ENCODE measurements at places on chromosomes 2 and 18.
A peak's percentile ranks its signal among the peaks of the same experiment; 100 is the strongest.

DNA sequence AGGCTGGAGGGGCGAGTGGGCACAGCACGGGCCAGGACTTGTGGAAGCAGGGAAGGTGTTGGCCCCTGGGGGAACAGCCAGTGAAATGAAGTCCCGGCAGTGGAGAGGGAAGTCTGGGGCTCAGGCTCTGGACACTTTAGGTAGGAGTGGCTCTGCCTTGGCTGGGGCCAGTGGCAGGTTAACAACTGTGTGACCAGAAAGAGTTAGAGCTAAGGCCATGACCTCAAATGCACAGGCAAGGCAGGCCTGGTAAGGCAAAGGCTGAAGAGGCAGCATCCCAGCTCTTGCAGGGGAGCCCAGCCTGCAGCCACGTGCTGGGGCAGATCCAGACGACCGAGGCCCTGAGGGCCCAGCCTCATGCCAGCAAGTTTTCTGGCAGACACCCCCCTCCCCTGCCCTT, 21.5 kb downstream of the PCARE start:
- DNase-seq, result no peak

DNA sequence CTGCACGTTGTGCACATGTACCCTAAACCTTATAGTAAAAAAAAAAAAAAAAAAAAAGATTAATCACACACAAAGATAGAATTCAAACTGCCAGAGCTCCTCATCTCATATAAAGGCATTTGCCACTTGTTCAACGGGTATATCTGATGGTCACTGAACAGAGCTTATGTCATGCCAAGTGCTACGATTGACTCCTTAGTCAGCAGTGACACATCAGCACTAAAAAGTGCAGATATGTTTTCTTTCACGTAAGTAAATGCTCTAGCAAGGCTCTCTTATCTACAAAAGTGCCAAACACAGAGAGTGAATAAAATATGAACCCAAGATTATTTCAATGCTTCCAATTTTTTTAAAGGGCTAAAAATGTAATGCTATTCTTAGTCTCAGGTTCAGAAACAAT, 1.1 kb downstream of the LMAN1 start:
- no peak for DNase-seq

DNA sequence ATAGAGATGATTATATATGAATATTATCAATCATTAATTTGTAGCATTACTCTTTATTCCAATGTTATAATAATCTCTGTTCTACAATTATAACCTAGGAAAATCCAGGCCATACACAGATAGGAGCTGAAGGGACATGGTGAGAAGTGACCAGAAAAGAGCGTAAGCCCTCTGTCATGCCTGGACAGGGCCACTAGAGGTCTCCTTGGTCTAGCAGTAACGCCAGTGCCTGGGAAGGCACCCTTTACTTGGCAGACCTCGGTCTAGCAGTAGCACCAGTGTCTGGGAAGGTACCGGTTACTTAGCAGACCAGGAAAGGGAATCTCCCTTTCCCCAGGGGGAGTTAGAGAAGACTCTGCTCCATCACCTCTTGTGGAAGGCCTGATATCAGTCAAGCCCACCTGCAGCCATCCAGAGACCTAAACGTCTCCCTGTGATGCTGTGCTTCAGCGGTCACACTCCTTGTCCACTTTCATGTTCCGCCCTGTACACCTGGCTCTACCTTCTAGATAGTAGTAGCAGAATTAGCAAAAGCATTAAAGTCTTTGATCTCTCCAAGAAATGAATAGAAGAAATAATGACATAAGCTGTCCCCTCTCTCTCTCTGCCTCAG, 447.5 kb upstream of the FSIP2 start:
- no peak for DNase-seq

DNA sequence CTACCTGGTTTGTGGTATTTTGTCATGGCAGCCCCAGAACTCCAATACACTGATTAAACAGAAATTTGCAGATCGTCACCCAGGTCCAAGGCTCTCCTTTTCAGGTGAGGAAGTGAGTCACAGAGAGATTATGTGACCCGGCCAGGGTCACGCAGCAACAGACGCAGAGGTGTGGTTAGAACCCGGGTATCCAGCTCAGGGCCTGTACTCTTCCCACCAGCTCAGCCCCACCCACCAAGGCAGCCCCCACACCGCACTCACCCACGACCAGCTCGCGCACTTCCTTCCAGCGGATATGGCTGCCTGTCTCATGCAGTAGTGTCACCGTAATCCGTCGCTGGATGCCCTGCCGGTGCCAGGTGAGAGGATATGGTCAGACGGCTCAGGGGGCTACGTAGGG, 48.1 kb downstream of the AQP12A start:
- DNase-seq, result no peak

GRCh38 chr2:215521031-215521430, 85.2 kb upstream of the FN1 start:
- no peak for DNase-seq

DNA sequence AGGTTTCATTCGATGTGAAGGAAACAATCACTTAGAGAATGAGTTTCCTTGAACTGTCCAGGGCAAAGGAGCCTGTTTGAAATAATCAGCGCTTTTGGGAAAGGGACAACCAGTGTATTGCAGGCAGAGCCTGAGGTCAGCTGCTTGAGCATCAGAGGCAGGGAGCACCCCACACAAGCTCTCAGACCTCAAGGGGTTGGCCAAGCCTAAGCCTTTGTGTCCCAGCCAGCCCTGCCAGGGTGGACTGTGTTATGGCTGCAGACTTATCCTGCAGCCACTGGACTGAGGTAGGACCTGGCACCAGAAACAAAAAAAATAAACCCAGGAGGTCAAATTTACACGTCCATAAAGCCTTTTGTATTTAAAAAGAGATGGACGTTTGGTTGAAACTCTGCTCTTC, 228.3 kb downstream of the SEPTIN10 start:
- DNase-seq, result peak; percentile 65

DNA sequence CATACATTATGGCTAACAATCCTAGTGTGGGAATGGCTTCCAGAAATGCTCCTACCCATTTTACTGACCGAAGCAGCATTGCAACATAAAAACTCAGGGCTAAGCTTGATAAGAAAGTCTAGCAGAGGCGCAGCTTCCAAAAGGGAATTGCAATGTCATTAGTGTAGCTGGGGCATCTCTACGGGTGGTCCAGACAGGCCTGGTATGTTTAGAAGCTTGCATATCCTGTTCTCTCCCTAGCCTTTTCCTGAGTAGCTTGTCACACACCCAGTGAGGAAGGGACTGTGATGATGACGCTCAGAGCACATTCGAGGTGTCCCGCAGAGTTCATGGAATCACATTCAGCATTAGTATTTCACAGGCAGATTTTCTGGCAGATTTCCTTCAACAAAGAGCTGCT, 38.0 kb upstream of the COL5A2 start:
- no peak for DNase-seq

GRCh38 chr2:159075727-159076126, 107.3 kb downstream of the TANC1 start:
- no peak for DNase-seq

GRCh38 chr2:174577967-174578589, 19.5 kb downstream of the WIPF1 start:
- no peak for DNase-seq

- DNase-seq, result no peak
Measured at GRCh38 chr2:194105358-194105757, 1551.7 kb upstream of the SLC39A10 start.

- DNase-seq, result no peak
Measured at GRCh38 chr2:108575132-108575966, 41.1 kb downstream of the LIMS1 start.

- DNase-seq, result no peak
Measured at GRCh38 chr18:74184875-74185274, 36.6 kb downstream of the TIMM21 start.

DNA sequence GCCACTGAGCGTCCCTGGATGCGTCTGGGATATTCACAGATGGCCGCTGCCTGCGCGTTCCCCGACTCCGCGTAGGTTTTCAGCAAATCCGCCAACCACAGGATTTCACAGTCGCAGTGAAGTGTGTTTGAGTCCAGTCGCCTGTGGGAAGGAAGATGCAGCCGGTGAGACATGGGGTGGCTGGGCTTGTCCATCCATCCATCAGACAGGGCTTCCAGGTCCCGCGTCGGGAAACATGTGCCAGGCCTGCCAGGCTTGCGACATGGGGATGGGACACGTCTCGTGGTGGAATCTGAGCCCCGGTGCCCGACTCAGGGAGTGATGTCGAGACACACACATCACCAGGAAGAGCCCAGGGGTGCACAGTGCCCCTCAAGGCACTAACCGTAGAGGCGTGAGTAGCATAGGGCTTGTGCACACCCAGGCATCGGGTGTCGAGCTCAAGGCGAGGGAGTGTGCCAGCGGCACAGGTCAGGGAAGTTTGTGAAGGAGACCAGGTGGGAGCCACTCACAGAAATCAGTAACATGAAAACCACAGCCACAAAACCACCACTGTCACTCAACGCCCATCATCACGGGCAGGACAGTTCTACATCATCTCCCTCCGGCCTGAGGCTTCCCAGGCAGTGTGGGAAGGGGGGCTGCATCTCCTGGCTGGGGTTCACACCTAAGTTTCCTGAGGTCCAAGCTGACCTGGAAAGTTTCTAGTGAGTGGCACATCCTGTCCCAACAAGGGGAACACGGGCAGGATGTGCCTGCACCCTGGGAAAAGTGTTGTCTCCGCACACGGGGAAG, 63.9 kb downstream of the PXDN start:
- peak; percentile 84 for DNase-seq

- DNase-seq, result no peak
Measured at GRCh38 chr2:43634604-43635306, 2.3 kb upstream of the PLEKHH2 start.

DNA sequence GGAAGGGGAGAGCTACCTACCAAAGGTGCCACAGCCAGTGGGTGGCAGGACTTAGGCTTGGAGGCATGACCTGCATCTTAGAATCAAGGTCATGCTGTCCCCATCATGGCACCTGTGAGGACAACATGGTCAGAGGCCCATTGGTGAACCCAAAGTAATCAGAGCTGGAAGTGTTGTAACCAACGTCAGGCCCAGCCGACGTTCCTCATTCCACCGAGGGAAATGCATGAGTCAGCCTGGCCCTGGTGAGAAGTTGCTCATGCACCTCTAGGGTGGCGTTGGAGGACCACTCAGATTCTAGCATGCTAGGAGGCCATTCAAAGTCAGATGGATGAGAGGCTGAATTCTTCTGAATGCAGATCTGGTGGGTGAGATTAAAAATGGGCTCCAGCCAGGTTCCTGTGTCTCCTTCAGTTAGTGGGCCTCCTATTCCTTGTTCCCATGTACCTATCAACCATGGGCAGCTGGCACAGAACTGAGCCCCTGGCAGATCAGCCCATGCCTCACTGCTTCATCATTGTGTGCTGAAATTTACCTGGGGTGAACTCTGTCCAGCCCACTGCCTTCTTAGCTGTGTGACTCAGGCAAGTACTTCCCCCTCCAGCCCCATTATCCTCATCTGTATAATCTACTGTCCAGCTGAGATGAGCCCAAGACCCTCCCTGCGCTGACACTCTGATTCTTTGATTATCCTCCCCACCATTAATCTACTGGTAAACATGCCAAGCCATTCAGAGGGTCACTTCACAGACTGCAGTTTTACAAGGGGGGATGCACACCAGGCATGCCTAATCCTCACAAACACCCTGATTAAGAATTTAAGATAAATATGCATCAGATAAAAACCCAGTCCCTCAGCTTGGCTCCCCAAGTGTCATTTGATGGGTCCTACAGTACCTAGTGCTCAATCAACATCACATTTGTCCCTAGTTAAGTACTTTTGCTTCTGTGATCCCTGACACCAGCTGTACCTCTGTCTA, 14.0 kb downstream of the SLC14A2 start:
- no peak for DNase-seq

DNA sequence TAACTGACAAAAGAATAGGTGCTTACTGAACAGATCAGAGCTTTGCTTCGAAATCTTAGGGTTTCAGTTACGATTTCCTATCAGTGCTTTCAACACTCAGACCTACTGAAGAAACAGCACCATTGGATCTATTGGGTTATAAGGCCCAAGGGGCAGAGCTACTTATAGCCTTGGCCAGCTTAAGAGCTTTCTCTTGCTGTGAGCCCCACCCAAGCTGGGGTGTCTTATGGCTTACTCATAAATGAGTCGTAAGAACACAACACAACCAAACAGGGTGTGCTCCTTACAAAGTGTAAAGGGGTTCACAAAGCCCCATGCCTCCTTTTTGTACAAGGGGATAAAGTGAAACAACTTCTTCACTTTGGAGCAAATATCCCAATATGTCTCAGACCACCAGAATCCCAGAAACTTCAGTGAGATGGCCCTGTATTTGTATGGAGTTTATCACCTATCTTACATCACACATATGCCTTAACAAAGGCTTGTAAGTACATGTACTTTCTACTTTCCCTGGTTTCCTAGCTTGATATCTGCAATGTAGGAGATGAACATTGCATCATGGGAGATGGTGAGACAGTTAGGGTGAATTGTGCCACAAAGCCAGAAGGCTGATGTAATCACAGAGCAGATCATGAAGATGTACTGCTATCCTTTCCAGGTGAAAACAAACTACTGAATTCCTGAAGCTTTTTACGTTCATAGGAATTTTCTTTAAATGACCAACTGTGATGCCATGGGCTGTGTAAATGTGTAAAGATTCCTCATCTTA, 115.5 kb upstream of the GLI2 start:
- DNase-seq, result no peak

- no peak for DNase-seq
Measured at GRCh38 chr2:228067309-228067708, 114.2 kb downstream of the SPHKAP start.

- no peak for DNase-seq
Measured at GRCh38 chr2:201980389-201980821, 53.2 kb upstream of the FZD7 start.

- no peak for DNase-seq
Measured at GRCh38 chr2:41963661-41964525, 83.9 kb upstream of the PKDCC start.

GRCh38 chr2:45699032-45699658, 47.7 kb downstream of the PRKCE start:
- no peak for DNase-seq

Measured in mesenteric fat pad (tissue), 1 donor.